MCF 10A (cell line): ENCODE measurements at places on chromosomes 13 and 19. TPM values are rescaled to one million over a fixed set of nuclear protein-coding genes. Genes with fewer than 3 reads are reported as not detected.

Gene COL5A3
- 0.98 and 1.5 TPM in 2 replicates for total RNA-seq

Gene IGSF23
- not detected in 2 replicates for total RNA-seq

Gene KCNK6
- total RNA-seq: 5.3 and 6.2 TPM in 2 replicates

Gene SHC2
- total RNA-seq: 0.77 and 2.8 TPM in 2 replicates

Gene DNASE2
- total RNA-seq: 26.7 and 28.7 TPM in 2 replicates

Gene XRCC1
- total RNA-seq: 18.0 and 20.6 TPM in 2 replicates

Gene SOX1
- total RNA-seq: not detected in 2 replicates

Gene CEACAM7
- total RNA-seq: not detected in 2 replicates

Gene CD209
- not detected in 2 replicates for total RNA-seq

Gene AZU1
- not detected in 2 replicates for total RNA-seq

Gene SYT3
- total RNA-seq: not detected in 2 replicates
